ENCODE measurements at places on chromosomes 16 and 17. TPM values are rescaled to one million over a fixed set of nuclear protein-coding genes. Genes with fewer than 3 reads are reported as not detected.

The STX1B gene
- total RNA-seq, result 5.5 TPM

The NAA60 gene
- total RNA-seq, result 75.5 TPM

The KRT10 gene
- 28.2 TPM for total RNA-seq

The SCARF1 gene
- 289 TPM for total RNA-seq

The DOC2A gene
- total RNA-seq, result 7.4 TPM

The PIK3R6 gene
- 0.56 TPM for total RNA-seq

The BMERB1 gene
- 9.9 TPM for total RNA-seq

The DNAAF1 gene
- 0.18 TPM for total RNA-seq

The KRT31 gene
- not detected for total RNA-seq

The EVPLL gene
- not detected for total RNA-seq

The QPRT gene
- 30.4 TPM for total RNA-seq

The FN3K gene
- total RNA-seq, result 10.6 TPM

The USB1 gene
- 79.5 TPM for total RNA-seq

The CHST4 gene
- 0.13 TPM for total RNA-seq

GRCh38 chr17:3271072-3271848 lies 26.9 kb downstream of the OR3A1 start:
- H3K36me3 ChIP-seq, result no peaks in the 10 kb centered on the region
- H3K4me3 ChIP-seq, result no peak overlapping the region
- no peak overlapping the region for H3K27ac ChIP-seq
- no peaks in the 10 kb centered on the region for H3K4me1 ChIP-seq
- peaks cover 2% of the 10 kb centered on the region for H3K27me3 ChIP-seq
- DNase-seq, result no peak

DNA sequence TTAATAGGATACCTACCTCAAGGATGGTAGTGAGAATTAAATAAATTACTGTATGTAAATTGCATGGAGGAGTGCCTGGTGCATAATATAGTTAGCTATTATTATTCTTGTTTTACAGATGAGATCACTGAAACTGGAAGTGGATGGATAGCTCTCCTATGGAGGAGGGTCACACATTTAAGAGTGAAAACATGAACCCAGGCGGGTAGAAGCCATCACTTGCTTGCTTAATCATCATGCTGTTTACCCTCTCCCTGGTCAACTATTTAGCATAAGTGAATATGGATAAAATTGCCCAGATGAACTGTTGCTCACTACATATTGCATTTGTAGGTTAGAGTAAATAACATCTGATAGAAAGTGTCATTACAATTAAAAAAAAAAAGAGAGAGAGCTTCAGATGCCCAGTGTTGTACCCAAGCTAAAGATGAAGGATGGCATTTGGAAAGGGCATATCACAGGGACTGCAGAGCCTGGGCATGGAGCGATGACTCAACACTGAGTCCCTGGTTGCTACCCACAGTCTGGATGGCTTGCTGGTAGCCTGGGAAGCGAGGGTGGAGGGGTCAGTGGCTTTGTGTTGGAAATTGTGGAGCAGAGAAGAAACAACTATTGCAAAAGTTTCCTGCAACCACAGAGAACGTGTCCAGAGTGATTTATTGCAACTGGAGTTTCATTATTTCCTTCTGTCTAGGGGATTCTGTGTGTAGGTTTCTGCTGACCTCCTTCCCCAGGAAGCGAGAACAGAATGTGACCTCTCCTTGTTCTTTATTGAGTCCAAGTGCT lies 414.4 kb downstream of the SHISA9 start:
- H3K4me3 ChIP-seq, result no peak overlapping the region
- no peaks in the 10 kb centered on the region for H3K36me3 ChIP-seq
- no peaks in the 10 kb centered on the region for H3K27me3 ChIP-seq
- H3K4me1 ChIP-seq, result no peaks in the 10 kb centered on the region
- DNase-seq, result no peak

GRCh38 chr17:81154961-81155360 lies 10.3 kb upstream of the PVALEF start:
- H3K4me1 ChIP-seq, result no peaks in the 10 kb centered on the region
- no peak overlapping the region for H3K27ac ChIP-seq
- peak overlapping the region; percentile 31 for H3K4me3 ChIP-seq
- no peak for DNase-seq

DNA sequence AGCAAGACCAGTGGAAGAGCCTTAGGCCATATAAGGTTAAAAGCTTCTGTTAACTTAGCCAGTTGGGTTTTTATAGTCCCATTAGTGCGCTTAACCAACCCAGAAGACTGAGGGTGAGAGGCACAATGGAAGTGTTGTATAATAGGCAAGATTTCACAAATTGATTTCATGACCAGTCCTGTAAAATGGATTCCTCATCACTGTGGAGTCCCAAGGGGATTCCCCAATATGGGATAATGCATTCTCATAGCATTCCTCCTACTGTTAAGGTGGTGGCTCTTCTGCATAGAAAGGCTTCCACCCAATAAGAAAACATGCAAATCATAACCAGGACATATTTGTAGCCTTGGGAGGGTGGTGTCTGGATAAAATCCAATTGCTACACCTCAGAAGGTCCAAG lies 22.1 kb upstream of the B4GALNT2 start:
- H3K4me3 ChIP-seq, result no peak overlapping the region
- H3K36me3 ChIP-seq, result no peaks in the 10 kb centered on the region
- no peak overlapping the region for H3K27ac ChIP-seq
- peaks cover 1% of the 10 kb centered on the region for H3K27me3 ChIP-seq
- peaks cover 5% of the 10 kb centered on the region for H3K4me1 ChIP-seq

DNA sequence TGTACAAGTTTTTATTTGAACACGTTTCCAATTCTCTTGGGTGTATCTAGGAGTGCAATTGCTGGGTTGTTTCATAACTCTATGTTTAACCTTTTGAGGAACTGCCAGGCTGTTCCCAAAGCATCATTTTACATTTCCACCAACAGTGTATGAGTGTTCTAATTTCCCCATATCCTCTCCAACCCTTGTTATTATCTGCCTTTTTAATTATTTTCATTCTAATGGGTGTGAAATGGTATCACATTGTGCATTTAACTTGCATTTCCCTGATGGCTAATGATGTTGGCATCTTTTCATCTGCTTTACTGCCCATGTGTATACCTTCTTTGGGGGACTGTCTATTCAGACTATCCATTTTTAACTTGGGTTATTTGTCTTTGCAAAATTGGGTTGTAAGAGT lies 104.2 kb downstream of the USP31 start:
- H3K27me3 ChIP-seq, result no peaks in the 10 kb centered on the region
- no peak overlapping the region for H3K27ac ChIP-seq
- H3K4me1 ChIP-seq, result peaks cover 3% of the 10 kb centered on the region
- DNase-seq, result no peak
- H3K4me3 ChIP-seq, result no peak overlapping the region

GRCh38 chr16:67246756-67247191 lies 507 bp downstream of the FHOD1 start:
- H3K4me1 ChIP-seq, result peaks cover 56% of the 10 kb centered on the region
- DNase-seq, result no peak
- peak overlapping the region; percentile 48 for H3K27ac ChIP-seq

DNA sequence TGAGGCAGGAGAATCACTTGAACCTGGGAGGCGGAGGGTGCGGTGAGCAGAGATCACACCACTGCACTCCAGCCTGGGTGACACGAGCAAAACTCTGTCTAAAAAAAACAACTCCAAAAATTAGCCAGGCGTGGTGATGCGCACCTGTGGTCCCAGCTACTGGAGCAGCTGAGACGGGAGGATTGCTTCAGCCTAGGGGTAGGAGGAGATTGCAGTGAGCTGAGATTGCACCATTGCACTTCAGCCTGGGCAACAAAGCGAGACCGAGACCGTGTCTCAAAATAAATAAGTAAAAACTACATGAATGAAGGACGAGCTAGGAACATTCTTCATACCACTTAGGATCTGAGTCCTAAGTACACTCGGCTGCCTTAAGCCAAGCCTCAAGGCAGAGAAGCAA lies 35.4 kb downstream of the CCDC57 start:
- H3K36me3 ChIP-seq, result peaks cover 49% of the 10 kb centered on the region
- DNase-seq, result no peak
- peaks cover 15% of the 10 kb centered on the region for H3K27me3 ChIP-seq
- no peak overlapping the region for H3K27ac ChIP-seq

GRCh38 chr16:67166110-67166547 lies 1.6 kb downstream of the HSF4 start:
- peaks cover 42% of the 10 kb centered on the region for H3K27me3 ChIP-seq
- no peak overlapping the region for H3K4me3 ChIP-seq
- H3K4me1 ChIP-seq, result peaks cover 12% of the 10 kb centered on the region
- DNase-seq, result no peak
- H3K27ac ChIP-seq, result no peak overlapping the region

- H3K36me3 ChIP-seq, result peaks cover 22% of the 10 kb centered on the region
- no peak overlapping the region for H3K27ac ChIP-seq
- H3K27me3 ChIP-seq, result no peaks in the 10 kb centered on the region
- no peak overlapping the region for H3K4me3 ChIP-seq
- no peak for DNase-seq
Observed at GRCh38 chr16:11047057-11047456, 102.7 kb downstream of the CLEC16A start.

- DNase-seq, result no peak
- peaks cover 4% of the 10 kb centered on the region for H3K27me3 ChIP-seq
- no peaks in the 10 kb centered on the region for H3K36me3 ChIP-seq
- H3K4me3 ChIP-seq, result no peak overlapping the region
Observed at GRCh38 chr17:44587339-44587738, 30.1 kb downstream of the FZD2 start.

- no peak overlapping the region for H3K4me3 ChIP-seq
- DNase-seq, result no peak
- H3K27ac ChIP-seq, result no peak overlapping the region
- no peaks in the 10 kb centered on the region for H3K27me3 ChIP-seq
- no peaks in the 10 kb centered on the region for H3K4me1 ChIP-seq
Observed at GRCh38 chr16:1099189-1100083, 3.4 kb upstream of the C1QTNF8 start.

DNA sequence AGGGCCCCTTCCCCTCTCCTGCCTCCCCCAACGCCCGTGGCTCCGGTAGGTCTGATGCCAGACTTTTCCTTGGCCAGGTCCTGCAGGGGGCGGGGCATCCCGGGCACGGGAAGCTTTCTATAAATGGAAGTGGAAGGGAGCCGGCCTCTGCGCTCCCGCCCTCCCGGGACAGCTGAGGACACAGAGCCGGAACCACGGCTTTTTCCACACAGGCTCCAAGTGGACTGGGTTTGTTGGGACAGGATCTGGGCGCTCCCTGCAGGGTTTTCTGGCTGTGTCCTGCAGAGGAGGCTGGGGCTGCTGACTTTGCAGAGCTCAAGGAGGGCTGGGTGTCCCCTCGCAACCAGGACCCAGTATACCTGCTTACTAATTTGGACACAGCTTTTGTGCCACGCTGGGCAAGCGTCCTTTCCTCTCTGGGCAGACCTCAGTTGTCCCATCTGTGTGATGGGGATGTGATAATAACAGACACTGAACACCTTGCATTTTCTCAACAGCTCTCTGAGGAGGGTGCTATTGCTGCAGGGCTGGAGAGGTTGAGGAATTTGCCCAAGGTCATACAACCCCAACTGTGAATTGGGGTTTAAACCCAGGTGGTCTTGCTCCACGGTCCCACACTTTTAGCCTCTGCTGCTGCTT lies 1.8 kb downstream of the TNS4 start:
- H3K4me3 ChIP-seq, result no peak overlapping the region
- H3K27me3 ChIP-seq, result peaks cover 9% of the 10 kb centered on the region
- H3K4me1 ChIP-seq, result peaks cover 9% of the 10 kb centered on the region
- no peaks in the 10 kb centered on the region for H3K36me3 ChIP-seq

DNA sequence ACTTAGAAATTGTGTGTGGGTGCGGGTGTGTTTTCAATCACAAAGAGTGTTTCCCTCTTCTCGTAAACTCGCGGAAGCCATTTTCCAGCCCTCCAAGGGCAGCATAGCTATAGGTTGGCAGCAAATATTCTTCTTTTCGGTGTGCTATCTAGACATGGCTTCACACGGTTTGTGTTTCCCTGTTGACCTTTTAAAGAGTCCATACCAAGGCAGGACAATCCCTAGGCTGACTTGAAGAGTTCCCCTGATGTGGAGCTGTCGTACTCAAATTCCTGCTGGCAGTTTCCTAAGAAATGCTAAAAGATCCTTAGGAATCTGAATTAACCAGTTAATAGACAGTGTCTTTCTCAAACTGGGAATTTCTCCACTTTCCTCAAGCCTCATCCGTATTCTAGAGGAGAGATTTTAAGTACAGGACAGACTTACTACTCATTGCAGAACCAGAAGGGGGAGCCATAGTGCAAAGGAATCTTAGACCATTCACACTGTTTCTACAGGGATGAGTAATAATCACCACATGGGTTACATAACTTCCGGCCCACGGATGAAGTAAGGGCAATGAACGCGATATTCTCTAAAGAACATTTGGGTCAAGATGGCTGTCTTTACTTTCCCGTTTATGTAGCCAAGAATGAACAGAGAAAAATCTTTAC lies 288.6 kb upstream of the ELAC2 start:
- no peaks in the 10 kb centered on the region for H3K4me1 ChIP-seq
- H3K27ac ChIP-seq, result no peak overlapping the region
- no peak overlapping the region for H3K4me3 ChIP-seq
- peaks cover 2% of the 10 kb centered on the region for H3K27me3 ChIP-seq

DNA sequence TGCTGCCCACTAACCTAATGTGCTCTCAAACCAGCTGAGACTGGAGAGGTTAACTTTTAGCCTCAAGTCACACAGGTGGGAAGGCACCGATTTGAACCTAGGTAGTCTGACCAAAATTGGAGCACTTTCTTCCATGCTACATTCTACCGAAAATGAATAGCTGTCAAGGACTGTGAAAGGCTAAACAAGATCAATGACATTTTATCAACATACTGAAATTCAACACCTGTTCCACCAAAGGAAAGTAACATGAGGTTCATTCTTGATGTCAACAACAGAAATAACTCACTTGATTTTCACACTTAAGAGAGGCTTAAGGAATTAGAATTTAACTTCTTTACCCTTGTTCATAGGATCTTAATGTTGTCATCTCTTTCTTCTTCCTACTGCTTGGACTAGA lies 284.4 kb upstream of the MON1B start:
- no peak overlapping the region for H3K4me3 ChIP-seq
- peaks cover 2% of the 10 kb centered on the region for H3K27me3 ChIP-seq
- H3K4me1 ChIP-seq, result no peaks in the 10 kb centered on the region
- H3K36me3 ChIP-seq, result no peaks in the 10 kb centered on the region

DNA sequence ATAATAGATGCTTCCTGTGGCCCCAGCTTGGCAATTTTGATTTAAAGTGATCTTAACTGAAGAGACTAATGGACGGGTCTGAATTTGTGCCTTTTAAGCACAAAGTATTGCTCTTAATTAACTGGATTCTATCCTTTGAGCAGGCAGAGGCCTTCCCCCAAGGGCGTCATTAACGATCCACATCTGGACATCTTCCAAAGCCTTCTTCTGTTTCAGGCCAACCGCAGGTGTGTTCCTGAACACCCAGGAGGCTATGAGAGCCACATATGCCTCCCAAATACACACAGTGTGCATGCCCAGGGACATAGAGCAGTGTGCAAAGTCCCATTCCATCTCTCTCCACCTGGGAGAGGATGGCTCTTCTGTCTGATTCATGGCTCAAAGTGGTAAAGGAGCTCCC lies 42.3 kb downstream of the MAPT start:
- no peak for DNase-seq
- H3K36me3 ChIP-seq, result no peaks in the 10 kb centered on the region
- no peak overlapping the region for H3K27ac ChIP-seq
- no peaks in the 10 kb centered on the region for H3K27me3 ChIP-seq
- no peak overlapping the region for H3K4me3 ChIP-seq

Measured in endothelial cell (in vitro differentiated cells).